Progenitor cell of endocrine pancreas (in vitro differentiated cells): ENCODE measurements at places on chromosomes 1 and 21.
A peak's percentile ranks its signal among the peaks of the same experiment; 100 is the strongest.

DNA sequence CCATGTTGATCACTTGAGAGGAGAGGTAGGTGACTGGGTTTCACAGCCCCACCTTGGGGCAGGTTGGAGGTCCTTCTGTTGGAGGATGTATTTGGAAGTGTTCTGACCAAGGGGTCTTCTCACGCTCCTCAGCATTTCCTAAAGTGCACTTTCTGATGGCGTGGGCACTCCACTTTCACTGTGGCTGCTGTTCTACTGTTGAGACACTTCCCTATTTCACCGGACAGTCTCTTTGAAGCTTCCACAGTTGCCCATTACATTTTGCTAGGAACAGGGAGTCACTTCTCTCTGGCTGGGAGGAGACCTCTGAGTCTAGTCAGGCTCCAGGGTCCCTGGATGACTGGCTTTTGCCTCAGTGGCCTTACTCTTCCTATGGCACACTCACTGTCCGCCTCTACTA lies 180.0 kb upstream of the LMO4 start:
- no peak overlapping the region for H3K27ac ChIP-seq
- DNase-seq: no peak
- peaks cover 55% of the 10 kb centered on the region for H3K27me3 ChIP-seq

- no peaks in the 10 kb centered on the region for H3K27me3 ChIP-seq
- DNase-seq: no peak
- no peaks in the 10 kb centered on the region for H3K4me1 ChIP-seq
Observed at GRCh38 chr1:176341656-176342055, 121.3 kb upstream of the PAPPA2 start.

DNA sequence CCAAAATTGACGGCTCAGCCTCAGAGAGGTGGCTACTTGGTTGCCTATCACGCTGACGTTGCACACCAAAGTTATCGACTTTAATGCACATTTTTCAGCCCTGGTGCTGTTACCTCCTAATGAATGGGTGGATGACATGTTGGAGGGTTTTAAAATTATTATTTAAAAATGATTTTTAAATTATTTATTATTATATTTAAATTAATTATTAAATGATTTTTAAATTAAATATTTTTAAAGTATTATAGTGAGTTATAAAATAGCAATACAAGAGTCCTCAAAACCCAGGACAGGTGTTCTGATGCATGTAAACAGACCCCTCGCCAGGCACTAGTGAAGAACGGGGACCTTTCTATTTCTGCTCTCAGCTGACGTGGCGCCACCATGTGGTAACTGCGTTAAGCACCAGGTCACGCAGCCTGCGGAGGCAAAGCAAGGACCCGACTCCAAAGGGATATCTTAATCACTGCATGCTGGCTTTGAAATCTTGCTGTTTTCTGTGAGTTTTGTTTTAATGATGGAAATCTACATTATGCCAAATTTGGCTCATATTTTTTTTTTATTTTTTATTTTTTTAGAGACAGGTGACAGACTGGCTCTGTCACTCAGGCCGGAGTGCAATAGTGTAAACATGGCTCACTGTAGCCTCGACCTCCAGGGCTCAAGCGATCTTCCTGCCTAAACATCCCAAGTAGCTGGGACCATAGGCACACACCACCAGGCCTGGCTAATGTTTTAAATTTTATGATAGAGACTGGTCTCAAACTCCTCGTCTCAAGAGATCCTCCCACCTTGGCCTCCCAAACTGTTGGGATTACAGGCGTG lies 22.6 kb downstream of the CASP9 start:
- H3K27me3 ChIP-seq: no peaks in the 10 kb centered on the region
- no peaks in the 10 kb centered on the region for H3K4me1 ChIP-seq
- no peak overlapping the region for H3K4me3 ChIP-seq
- H3K27ac ChIP-seq: no peak overlapping the region

GRCh38 chr21:34808569-34809204 lies 139.9 kb downstream of the CLIC6 start:
- peaks cover 8% of the 10 kb centered on the region for H3K4me1 ChIP-seq
- no peak for DNase-seq

DNA sequence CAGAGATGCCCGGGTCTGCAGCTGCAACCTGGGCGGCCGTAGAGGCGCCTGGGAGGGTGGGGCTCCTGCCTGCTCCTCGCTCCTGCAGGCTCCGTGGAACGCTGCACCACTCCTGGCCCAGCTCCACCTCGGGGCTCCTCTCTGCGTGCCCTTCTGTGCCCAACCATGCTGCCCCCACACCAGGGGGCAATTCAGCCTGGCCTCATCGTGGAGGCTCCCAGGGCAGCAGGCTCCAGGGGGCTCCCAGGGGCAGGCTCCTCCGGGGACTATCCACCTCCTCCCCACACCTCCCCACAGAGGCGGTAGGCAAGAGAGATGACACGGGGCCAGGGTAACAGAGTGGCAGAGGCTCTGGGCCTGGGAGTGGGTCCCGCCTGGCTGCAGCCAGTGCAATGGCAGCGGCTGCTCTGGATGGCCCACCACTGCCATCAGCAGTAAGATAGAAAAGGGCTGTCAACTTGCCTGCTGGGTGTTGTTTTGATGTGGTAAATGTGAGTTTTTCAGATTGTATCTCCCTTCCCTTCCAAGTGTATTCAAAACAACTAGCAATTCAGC lies 22.4 kb upstream of the LRRC8C start:
- no peaks in the 10 kb centered on the region for H3K27me3 ChIP-seq
- no peak overlapping the region for H3K27ac ChIP-seq
- H3K4me1 ChIP-seq: no peaks in the 10 kb centered on the region
- H3K4me3 ChIP-seq: no peak overlapping the region

DNA sequence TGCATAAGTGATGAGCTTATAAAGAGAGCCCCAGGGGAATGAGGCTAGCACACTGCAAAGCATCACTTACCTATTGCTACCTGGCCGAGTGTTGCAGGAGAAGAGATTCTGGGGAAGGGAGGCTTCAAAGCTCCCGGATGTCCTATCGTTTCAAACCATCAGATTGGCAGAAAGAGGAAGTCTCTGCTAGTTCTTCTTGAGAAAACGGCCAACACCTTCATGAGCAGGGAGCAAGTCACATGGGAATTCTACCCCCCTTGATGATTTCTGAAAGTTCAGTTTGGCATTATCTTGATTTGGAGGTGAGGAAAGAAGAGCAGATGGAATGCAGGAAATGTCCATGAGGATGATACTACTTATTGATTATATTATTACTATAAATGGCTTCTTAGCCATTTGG lies 16.2 kb downstream of the SYF2 start:
- H3K27ac ChIP-seq: no peak overlapping the region
- no peaks in the 10 kb centered on the region for H3K27me3 ChIP-seq
- H3K4me3 ChIP-seq: no peak overlapping the region
- DNase-seq: no peak

DNA sequence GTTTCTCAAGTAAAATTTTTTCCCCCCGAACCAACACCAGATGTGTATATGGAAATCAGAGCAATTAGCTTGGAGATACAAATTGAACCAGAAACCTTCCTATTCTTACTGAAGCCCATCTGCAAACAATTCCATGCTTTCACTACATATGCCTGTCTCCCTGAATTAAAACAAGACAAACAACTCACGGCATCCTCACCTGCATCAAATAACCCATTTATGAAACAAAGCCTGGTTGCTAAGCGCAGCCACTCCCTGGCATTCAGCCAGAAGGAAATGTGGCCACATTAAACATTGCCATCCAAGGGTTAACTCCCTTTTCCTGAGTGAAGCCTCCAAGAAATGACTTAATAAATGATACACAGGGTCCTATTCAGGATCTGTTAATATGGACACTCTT lies 55.3 kb downstream of the APP start:
- no peaks in the 10 kb centered on the region for H3K27me3 ChIP-seq
- no peak for DNase-seq
- peaks cover 63% of the 10 kb centered on the region for H3K4me1 ChIP-seq
- H3K36me3 ChIP-seq: peaks cover 21% of the 10 kb centered on the region
- peak overlapping the region; percentile 4 for H3K4me3 ChIP-seq

GRCh38 chr1:36968730-36969129 lies 65.6 kb downstream of the GRIK3 start:
- H3K27me3 ChIP-seq: peaks cover 15% of the 10 kb centered on the region
- no peak for DNase-seq
- no peaks in the 10 kb centered on the region for H3K36me3 ChIP-seq

- H3K4me3 ChIP-seq: no peak overlapping the region
- H3K27ac ChIP-seq: no peak overlapping the region
- H3K27me3 ChIP-seq: no peaks in the 10 kb centered on the region
- DNase-seq: no peak
- no peaks in the 10 kb centered on the region for H3K36me3 ChIP-seq
Observed at GRCh38 chr1:209896346-209896745, 41.7 kb upstream of the SYT14 start.

DNA sequence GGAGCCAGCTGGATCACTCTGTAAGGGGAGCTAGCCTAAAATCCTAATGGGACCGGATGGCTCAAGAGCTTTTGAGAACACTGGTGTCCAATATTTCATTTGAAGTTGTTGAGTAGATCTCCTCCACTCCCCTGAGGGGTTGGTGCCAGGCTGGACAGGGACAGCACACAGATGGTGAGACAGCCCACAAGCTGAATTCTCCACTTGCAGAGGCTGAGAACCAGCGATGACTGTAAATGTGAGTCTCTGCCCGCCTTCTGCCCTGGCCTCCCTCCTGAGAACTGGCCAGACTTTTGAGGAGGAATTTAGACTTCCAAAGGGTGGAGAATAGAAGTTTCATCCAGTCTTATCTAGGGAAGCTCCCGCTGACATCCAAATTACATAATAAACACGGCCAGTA lies 20.5 kb upstream of the COQ8A start:
- no peak for DNase-seq
- H3K4me1 ChIP-seq: no peaks in the 10 kb centered on the region
- no peaks in the 10 kb centered on the region for H3K27me3 ChIP-seq
- no peaks in the 10 kb centered on the region for H3K36me3 ChIP-seq

GRCh38 chr1:172401892-172402291 lies 18.6 kb upstream of the C1orf105 start:
- H3K36me3 ChIP-seq: no peaks in the 10 kb centered on the region
- no peak overlapping the region for H3K4me3 ChIP-seq
- no peak overlapping the region for H3K27ac ChIP-seq
- peaks cover 20% of the 10 kb centered on the region for H3K4me1 ChIP-seq
- DNase-seq: no peak
- H3K27me3 ChIP-seq: no peaks in the 10 kb centered on the region

DNA sequence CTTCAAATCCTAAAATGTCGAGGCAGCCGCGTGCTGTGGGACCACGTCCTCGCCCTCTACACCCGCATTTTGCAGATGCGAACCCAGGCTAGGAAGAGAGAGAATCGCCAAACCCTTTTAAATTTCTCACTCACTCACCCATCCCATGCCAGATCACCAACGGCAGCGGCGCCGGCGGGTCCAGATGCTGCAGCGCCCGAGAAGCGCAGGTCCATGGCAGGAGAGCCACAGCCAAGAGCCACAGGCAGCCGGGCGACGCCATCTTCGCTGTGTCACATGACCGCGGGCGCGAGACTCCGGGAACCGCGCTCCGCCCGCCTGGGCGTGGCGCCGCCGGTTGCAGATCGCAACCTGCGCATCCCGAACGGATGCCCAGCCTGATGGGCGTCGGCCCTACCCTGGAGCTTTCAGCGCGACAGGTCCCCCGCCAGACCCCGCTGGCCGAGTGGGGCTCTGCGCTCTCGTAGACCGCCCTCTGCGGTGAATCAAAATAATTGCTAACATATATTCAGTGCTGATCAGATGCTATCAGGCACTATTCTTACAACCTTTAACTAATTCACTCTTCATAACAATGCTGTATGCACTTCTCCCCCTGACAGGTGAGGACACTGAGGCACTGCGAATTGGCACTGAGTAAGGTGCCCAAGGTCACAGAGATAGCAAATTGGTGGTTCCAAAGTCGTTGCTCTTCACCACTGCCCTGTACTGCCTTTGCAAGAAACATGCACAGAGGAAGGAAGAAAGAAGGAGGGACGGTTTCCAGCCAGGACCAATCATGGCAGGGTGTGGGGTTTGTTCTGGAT lies at the start of gene PPT1:
Gene PPT1, minus strand, starts transcription at position 276 of the 806 bp plus-strand sequence. Its CDS starts 14 bp downstream, at position 262.
- peaks cover 6% of the 10 kb centered on the region for H3K4me1 ChIP-seq
- peaks cover 25% of the 10 kb centered on the region for H3K27me3 ChIP-seq
- peaks cover 5% of the 10 kb centered on the region for H3K36me3 ChIP-seq
- H3K27ac ChIP-seq: peak within 1 kb of the TSS; percentile 90
- peak within 1 kb of the TSS; percentile 88 for H3K4me3 ChIP-seq
- DNase-seq: peak; percentile 55

DNA sequence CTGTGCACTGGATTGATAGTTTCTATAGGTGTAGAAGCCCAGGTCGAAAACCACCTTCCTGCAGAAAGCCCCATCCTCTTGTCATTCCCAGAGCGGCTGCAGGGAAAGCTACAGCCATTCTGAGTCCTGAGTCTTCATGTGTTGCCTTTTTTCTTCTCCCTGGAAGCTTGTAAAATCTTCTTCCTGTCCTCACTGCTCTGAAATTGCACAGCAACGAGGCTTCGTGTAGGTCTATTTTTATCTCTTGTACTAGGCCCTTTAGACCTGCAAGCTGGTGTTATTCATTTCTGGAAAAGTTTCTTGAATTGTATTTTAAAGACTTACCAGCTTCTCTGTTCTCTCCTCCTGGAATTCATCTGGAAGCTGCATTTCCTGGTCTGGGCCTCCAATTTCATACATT lies 44.2 kb upstream of the ETS2 start:
- no peak overlapping the region for H3K4me3 ChIP-seq
- no peaks in the 10 kb centered on the region for H3K27me3 ChIP-seq
- DNase-seq: no peak
- peaks cover 14% of the 10 kb centered on the region for H3K4me1 ChIP-seq

GRCh38 chr1:9101510-9102146 lies 27.3 kb downstream of the GPR157 start:
- no peaks in the 10 kb centered on the region for H3K27me3 ChIP-seq
- no peak for DNase-seq
- no peaks in the 10 kb centered on the region for H3K4me1 ChIP-seq
- H3K4me3 ChIP-seq: no peak overlapping the region

DNA sequence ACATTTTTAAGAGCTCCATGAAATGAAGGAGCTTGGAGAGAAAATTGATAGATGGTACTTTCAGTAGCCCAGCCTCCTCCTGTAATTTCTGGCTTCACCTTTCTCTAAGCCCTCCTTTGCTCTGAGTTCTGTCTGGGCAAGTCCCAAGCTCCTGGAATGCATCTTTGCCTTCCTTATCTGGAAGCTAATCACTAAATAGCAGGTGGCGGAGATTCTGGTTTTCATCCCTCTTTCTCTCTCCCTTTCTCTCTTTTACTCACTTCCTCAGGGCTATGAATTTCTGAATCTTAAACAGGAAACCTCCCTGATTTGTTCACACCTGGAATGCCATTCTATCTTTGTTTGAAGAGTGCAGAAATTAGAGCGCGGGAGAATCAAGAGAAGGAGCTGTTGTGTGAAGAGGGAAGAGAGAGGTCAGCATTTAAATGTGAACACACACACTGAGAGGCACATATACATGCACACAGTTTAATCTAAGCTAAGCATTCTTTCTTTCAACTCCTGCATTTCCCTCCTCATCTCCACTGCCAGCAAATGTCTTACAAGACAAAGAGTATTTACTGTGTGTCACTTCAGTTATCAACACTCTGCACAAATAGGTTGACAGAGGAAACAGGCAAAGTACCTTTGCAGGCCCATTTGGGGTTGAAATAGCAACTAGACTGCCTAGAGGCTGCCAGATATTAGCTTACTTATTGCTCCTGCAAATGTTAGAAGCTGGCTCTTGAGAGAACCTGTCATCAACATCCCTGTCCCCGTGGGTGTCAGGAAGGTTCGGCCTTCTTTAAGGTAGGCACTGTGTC lies 199.4 kb upstream of the CAMK1G start:
- no peak overlapping the region for H3K4me3 ChIP-seq
- no peak for DNase-seq
- H3K36me3 ChIP-seq: no peaks in the 10 kb centered on the region
- H3K27me3 ChIP-seq: no peaks in the 10 kb centered on the region
